ENCODE measurements at places on chromosomes 12 and 14.
A peak's percentile ranks its signal among the peaks of the same experiment; 100 is the strongest.

GRCh38 chr14:52354242-52354641, 40.1 kb downstream of the PTGER2 start:
- no peak for DNase-seq

GRCh38 chr12:112738531-112738930, 53.0 kb upstream of the RPH3A start:
- no peak for DNase-seq

DNA sequence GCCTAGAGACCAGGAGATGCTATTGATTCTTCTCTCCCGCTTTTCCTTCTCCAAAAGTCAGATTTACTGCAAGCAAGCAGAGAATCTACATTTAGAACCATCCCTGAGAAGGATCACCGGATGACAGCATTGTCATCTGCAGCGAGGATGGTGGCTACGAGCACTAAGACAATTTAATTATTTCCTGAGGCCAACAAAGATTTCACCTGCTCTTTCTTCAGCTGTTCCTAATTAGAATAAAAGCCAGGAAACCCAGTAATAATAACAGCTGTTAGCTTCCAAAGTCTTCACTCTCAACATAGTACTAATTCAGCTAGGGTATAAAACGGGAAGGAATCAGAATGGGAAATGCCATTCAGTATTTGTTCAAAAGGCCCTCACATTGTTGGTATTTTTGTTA, 53.3 kb downstream of the TMTC1 start:
- no peak for DNase-seq

DNA sequence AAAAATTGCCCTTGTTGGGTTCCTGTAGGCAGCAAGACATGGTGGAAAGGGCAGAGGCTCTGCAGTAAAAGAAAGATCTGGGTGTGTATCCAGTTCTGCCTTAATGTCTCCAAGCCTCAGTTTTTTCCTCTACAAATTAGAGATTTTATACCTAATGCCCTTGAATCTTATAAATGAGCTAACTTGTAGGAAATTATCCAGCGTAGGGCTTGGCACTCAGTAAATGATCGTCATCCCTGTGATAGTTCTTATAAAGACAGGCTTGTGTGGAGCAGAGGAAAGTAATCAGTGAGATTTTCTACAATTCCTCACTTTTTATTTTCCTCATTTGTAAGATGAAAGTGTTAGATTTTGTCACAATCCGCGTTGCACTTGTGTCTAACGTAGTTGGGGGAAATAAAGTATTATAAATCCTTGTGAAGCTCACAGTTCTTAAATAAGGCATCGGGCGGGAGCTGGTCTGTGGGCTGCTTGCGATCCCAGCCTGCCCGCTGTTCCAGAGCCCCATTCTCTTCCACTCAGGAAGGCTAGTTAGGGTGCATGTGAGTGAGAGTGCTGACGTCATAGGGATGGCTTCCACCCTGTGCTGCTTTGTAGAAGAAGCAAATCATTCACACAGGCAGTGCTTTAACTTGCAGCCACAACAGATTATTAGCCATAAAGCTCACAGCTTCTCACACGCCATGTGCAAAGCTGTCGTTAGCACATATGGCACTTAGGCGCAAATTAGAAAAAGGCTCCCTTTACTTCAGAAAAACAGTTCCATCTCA, 87.6 kb downstream of the EML1 start:
- DNase-seq, result no peak

DNA sequence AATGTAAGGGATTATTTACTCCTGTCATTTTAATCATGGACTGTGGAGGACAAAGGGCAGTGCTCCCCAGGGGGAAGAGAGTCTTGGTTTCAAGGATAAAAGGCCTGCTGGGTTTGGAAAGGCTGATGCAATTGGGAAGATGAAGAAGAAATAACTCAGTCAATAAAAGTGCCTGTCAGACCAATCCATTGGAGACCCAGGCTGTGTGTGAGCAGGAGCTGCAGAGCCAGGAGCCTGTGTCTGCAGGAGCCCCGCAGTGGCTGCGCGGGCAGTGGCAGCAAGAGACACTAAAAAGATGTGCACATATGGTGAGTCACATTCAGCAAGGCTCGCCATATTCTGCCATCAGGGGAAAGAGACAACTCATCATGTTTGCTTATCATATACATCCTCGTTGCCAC, 90.4 kb downstream of the CRACR2A start:
- no peak for DNase-seq

GRCh38 chr12:24361877-24362580, 412.6 kb upstream of the SOX5 start:
- no peak for DNase-seq

GRCh38 chr14:80809663-80810062, 131.9 kb downstream of the CEP128 start:
- DNase-seq, result no peak

DNA sequence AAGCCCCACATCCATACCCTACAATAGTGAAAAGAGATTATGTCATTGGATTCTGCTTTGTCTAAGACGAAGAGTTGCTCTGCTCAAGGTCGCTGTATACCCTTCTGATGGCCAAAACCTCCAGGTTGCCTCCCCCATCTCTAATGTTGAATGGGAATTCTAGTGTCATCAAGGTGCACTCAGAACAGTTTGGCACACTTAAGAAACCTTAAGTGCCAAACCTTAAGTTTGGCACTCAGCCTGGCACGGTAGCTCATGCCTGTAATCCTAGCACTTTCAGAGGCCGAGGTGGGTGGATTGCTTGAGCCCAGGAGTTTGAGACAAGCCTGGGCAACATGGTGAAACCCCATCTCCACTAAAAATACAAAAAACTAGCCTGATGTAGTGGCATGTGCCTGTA, 1245.6 kb upstream of the SEL1L start:
- no peak for DNase-seq

DNA sequence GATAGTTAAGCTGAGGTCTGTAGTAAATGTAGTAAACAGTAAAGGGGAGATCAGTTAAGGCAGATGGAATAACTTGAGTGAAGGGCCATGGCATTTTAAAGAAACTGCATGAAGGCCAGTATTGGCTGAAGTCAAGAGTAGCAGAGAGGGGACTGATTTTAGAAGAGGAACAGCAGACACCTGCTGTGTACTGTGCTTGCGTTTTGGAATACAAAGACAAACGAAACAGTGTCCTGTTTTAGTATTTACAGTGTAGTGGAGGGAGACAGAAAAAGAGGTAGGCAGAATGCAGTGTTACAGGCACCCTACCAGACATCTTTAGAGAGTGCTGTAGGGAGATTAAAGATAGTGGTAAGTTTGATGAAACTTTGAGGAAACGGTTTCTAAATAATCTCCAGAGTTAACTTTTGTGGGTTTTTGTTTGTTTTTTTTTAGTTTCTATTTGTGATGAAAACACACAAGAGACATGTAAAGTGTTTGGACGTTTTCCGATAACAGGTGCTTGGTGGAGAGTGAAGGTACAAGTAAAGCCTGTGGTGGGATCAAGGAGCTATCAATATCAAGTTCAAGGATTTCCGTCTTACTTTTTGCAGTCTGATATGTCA, 2.1 kb downstream of the HELB start:
- peak; percentile 32 for DNase-seq

DNA sequence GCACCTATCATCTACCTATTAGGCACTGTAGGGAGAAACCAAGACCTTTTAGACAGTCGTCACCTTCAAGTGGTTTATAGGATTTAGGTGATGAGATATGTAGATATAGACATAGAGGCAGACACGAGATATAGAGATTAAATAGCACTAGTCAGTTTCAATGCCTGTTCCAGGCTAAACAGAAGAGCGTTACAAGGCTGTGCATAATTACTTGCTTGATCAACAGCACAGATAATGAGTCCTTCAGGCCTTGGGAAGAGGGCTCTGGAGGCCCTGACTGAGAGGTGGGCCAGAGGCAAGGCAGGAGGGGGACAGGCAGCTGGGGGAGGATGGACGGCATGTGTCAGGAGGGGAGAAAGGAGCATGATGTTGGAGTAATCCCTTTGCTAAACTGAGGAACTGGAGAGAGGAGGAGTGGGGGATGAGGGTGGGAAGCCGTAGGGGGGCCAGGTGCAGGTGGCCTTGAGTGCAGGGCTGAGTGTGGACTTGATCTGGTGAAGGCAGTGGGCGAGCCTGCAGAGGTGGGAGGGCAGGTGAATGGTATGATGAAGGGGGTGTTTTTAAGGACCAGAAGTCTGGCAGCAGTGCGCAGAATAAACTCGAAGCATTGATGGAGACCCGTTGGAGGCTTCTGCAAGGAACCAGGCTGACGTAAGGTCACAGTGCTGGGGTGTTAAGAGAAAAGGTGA, 43.9 kb upstream of the ATP23 start:
- DNase-seq, result no peak

DNA sequence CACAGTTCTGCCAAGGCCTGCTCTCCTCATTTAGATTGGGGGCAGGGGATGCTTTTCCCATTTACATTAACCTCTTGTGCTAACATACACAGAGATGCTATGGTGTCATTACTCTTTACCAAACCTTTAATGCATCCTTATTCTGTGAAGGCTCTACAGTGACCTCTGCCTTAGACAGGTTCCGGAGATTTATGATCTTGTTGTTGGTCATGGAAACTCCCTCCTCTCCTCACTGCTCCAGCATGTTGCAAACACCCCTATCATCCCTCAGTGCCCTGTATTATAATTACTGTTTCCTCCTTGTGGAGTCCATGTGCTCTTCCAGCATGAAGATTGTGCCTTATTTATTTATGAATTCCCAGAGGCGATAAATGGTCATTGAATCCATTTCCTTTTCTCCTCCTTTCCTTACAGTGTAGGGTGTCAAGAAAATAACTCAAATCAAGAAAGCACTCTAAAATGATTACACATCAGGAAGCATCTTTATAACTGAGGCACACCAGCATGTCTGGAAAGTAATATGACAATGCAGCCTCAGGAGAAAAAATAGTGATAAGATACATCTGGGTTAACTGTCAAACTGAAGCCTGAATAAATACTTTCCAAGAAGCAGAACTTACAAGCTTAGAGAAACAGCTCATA, 37.8 kb downstream of the RTN1 start:
- no peak for DNase-seq

GRCh38 chr12:66323017-66323416, 20.7 kb downstream of the HELB start:
- no peak for DNase-seq

DNA sequence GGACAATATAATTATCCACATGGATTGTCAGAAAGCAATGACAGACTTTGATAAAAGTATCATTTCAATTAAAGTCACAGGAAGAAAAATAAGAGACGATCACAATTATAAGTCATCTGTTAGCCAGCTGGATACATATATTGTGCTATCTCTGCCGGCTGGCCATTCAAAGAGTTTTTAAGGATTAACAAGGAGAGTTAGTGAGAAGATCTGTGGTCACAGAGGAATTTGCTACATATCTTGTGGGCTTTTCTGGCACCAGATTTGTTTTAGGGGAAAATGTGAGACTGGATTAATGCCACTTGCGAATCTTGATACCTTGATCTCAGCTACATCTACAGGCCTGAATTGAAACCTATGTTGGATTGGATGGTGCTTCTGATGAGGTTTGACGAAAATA, 90.9 kb upstream of the MANSC4 start:
- no peak for DNase-seq

DNA sequence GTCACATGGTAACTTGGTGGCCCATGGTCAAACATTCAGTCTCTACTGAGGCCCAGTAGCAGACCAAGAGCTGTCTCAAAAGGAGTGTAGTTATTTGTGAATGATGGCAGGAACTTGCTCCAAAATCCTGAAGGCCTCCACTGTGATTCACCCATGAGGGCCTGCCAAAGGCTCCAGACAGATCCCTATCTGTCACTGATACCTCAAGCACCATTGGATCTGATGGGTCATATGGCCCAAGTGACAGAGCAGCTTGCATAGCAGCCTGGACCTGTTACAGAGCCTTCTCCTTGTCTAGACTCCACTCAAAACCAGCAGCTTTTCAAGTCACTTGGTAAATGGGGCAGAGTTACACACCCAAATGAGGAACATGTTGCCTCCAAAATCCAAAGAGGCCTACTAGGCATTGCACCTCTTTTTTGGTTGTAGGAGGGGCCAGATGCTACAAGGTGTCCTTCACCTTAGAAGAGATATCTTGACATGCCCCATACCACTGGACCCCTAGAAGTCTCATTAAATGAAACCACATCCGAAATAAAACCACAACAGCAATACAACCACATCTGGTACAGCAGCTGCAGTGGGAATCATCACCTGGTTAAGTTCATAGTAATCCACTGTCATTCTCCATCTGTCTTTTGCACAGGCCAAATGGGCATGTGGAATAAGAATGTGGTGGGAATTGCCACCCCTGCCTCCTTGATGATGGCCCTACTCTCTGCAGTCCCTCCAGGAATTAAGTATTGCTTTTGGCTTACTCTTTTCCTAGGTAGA, 150.4 kb upstream of the MAX start:
- DNase-seq, result no peak

- DNase-seq, result no peak
Observed at GRCh38 chr14:68082698-68083291, 263.2 kb downstream of the RAD51B start.

GRCh38 chr14:104442631-104443390, 136.8 kb upstream of the C14orf180 start:
- no peak for DNase-seq

DNA sequence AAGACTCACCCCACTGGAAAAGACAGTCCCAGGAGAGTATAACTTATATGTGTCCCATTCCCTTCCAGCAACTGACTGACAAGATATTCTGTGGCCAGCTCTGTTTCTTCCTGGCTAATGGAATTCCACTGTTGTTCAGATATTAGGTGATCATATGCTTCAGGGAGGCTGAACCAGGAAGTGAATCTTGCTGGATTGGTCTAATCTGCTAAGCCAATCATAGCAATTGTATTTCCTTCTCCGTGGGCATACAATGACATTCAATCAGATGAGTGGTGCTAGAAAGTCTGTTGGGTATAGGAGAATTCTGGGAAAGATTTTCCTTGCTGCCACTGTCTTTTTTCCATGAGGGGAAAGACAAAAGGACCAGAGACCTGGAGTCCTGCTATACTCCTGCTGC, 12.1 kb downstream of the PYGL start:
- no peak for DNase-seq

- no peak for DNase-seq
Observed at GRCh38 chr12:13313886-13314285, 117.4 kb downstream of the EMP1 start.

GRCh38 chr12:124478416-124478815, 89.0 kb downstream of the NCOR2 start:
- DNase-seq, result no peak

GRCh38 chr12:12506496-12506890, 56.2 kb downstream of the DUSP16 start:
- no peak for DNase-seq

All from CD4-positive, alpha-beta T cell treated with Interleukin-10 for 1 hour (primary cell).